ENCODE measurements at places on chromosomes 12 and 14.

- H3K27me3 ChIP-seq, result no peaks in the 10 kb centered on the region
- H3K4me3 ChIP-seq, result no peak overlapping the region
- no peaks in the 10 kb centered on the region for H3K36me3 ChIP-seq
- no peak for DNase-seq
- H3K4me1 ChIP-seq, result no peaks in the 10 kb centered on the region
- H3K27ac ChIP-seq, result no peak overlapping the region
Observed at GRCh38 chr12:9902539-9903228, 21.4 kb downstream of the KLRF2 start.

- peaks cover 3% of the 10 kb centered on the region for H3K36me3 ChIP-seq
- no peak for DNase-seq
- H3K4me3 ChIP-seq, result no peak overlapping the region
- no peak overlapping the region for H3K27ac ChIP-seq
- H3K27me3 ChIP-seq, result no peaks in the 10 kb centered on the region
Observed at GRCh38 chr12:19477071-19477470, 37.8 kb downstream of the AEBP2 start.

- no peak overlapping the region for H3K27ac ChIP-seq
- DNase-seq, result no peak
- no peak overlapping the region for H3K4me3 ChIP-seq
- H3K36me3 ChIP-seq, result no peaks in the 10 kb centered on the region
- peaks cover 4% of the 10 kb centered on the region for H3K27me3 ChIP-seq
- H3K4me1 ChIP-seq, result no peaks in the 10 kb centered on the region
Observed at GRCh38 chr14:90456551-90456950, 59.7 kb downstream of the CALM1 start.

DNA sequence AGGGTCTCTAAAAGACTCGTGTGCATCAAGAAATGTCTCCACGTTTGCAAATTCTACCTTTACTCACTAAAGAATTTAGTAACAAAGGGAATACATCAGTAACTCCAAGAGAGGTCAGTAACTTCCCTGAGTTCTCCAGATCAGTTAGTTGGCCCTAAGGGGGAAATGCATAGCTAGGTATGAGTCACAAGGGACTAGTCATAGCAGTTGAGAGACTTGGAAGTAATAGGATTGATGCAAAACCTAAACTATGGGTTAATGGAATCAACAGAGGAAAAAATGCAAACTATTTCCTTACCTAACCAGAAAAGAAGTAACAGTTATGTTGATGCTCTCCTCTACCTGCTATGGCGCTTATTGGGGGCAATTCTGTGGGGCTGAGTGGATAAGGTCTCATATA, 148.8 kb upstream of the GARIN6 start:
- DNase-seq, result no peak
- H3K27ac ChIP-seq, result no peak overlapping the region
- no peaks in the 10 kb centered on the region for H3K27me3 ChIP-seq
- H3K4me3 ChIP-seq, result no peak overlapping the region

DNA sequence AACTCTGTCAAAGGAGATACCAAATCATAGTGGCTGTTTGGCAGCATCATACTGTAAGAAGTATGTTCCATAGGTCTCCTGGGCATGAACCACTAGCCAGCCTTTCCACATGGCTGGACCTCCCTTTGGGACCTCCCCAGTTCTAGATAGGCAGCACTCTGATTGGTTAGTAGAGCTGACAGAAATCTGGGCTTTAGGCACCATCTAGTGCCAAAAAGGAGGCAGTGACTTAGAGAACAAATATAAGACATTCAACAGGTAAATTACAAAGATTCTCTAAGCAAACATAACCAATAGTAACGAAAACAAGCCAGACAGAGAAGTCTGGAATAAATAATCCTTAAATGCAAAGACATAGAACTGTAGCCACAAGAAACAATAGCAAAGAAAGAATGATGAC, 148.0 kb upstream of the PDE3A start:
- H3K4me1 ChIP-seq, result no peaks in the 10 kb centered on the region
- DNase-seq, result peak; percentile 37
- no peak overlapping the region for H3K27ac ChIP-seq
- H3K4me3 ChIP-seq, result no peak overlapping the region
- H3K27me3 ChIP-seq, result no peaks in the 10 kb centered on the region
